ENCODE measurements at places on chromosomes 3 and 15.

GRCh38 chr3:135805752-135806151, 159.8 kb upstream of the PPP2R3A start:
- no peak for DNase-seq

GRCh38 chr15:63605816-63606215, 8.6 kb downstream of the FBXL22 start:
- DNase-seq = peak; percentile 48

GRCh38 chr3:45642731-45643152, 46.5 kb upstream of the SACM1L start:
- no peak for DNase-seq

DNA sequence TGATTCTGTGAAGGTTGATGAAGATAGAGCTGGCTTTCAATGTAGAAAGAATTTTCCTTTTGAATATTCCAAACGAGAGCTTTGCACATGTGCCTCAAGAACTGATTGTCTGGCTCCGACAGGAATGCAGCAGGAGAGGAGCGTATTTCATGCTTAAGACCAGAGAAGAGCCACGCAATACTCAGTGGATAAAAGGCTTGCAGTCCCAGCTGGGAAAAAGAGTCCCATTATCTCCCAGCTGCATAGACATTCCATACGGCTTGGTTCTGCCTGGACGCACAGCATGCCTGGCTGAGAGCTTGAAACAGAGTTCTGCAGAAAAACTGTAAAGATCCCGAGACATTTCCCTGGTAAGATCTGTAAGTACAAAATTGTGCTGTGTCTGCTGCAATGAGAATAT, at the start of gene CNTN6:
TSS of gene CNTN6 (plus strand) at position 254 of the 400 bp plus-strand sequence. CDS start 54,985 bp downstream, outside the sequence.
- no peak for DNase-seq

DNA sequence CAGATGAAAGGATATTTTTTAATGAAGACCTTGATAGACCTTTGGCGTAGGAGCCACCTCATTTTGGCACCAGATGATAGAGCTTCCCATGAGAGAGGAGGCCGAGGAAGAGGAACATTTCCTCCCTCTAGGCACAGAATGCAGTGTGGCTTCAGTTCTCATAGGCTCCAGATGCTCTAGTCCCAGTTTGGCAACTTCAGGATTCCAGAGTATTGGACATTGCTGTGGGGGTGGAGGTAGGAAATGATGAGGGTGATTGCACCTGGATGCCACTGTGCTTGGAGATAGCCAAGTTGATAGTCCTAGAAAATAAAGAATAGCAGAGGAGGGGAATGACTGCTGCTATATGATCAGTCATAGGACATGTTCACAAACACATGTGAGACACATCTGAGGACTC, 58.3 kb upstream of the KY start:
- DNase-seq = no peak

DNA sequence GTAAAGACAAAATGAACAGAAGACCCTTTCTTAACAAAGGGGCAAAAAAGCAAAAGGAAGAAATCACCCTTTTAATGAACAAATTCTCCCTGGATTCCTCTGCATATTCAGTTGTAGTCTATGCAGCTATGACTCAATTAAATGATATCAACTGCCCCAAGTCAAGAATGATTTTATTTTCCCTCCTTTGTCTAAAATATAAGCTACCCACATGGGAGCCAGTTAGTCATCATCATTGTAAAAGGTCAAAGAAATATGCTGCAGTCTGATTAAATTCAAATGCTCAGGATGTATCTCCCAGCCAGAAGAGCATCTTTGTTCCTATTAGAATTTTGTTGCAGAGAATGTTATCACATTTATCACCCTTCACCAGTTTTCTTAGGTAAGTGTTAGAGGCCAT, 84.0 kb downstream of the SST start:
- DNase-seq = no peak

All from T-cell (primary cell).